ENCODE measurements at places on chromosomes 3 and 15.

- no peak for DNase-seq
These were observed 49.5 kb downstream of the HEG1 start for GRCh38 chr3:125006291-125006731.

DNA sequence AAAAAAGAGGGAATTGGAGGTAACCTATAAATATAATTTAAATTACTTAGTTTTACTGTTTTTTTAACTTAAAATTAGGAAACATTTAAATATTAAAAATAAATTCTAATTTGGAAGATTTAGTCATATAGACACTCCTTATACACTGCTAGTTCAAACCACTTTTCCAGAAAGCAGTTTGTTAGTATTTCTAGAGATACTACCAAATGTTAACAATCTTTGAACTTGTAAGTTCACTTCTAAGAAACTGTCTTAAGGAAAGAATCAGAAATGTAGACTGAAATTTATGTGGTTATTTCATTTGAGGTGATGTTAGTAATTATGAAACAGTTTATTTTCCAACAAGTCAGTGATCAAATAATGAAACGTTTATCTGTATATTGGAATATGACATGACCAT, 22.7 kb downstream of the CTDSPL2 start:
- no peak for DNase-seq

DNA sequence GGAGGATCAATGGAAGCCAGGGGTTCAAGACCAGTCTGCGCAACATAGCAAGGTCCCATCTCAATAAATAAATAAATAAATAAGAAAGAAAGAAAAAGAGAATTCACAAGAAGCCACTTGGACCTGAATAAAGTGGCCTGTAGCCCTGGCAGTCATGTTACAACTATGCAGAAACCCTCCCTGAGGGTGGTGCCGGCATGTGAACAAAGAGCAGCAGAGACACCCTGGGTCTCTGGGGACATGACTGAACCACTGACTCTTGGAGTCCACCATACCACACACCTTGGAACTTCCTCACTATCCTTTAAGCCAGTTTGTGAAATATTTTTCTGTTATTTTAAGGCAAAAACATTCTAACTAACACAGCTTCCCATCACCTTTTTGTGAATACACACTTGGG, 93.0 kb downstream of the MEIS2 start:
- no peak for DNase-seq

GRCh38 chr3:108125550-108126071, 34.8 kb upstream of the CD47 start:
- DNase-seq, result no peak
